ENCODE measurements at places on chromosomes 13 and 19.

GRCh38 chr13:53104136-53104535 is 75.5 kb downstream of the OLFM4 start:
- H3K27me3 ChIP-seq, result no peaks in the 10 kb centered on the region
- no peak for DNase-seq
- H3K27ac ChIP-seq, result no peak overlapping the region
- H3K4me1 ChIP-seq, result no peaks in the 10 kb centered on the region
- no peak overlapping the region for H3K4me3 ChIP-seq

DNA sequence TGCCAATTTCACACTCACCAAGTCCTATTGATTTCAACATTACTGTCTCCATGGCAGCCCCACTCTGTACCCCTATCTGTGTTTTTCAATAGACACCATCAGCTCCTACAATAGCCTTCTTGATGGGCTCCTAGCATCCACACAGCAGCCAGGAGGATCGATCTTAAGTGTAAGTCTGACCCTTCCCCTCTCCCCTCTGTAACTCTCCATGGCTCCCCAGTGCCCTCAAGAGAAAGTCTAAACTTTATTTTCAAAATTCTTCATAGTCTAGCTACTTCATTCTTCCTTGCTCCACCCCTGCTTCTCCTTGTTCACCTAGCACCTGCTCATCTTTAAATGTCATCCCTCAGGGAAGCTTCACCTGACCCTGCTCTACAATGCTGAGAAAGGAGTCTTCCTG is 30.0 kb upstream of the ZNRF4 start:
- DNase-seq, result no peak
- H3K36me3 ChIP-seq, result no peaks in the 10 kb centered on the region

DNA sequence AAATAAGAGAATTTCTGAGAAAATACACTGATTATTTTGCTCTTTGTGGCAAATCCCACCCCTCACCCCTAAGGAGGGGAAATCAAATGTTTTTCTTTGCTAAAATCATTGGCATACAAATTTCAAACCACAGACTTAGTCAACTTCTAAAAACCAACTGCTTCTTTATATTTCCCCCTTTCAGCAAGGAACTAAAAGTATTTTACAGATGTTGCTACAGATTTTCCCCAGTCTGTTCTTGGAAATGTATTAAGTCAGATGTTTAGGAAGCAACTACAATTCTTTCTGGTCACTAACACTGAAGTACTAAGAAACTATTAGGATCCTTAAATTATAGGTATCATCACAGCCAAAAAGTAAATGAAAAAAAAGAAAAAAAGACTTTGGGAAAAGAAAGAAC is 6.9 kb downstream of the MTMR6 start:
- no peak for DNase-seq
- no peaks in the 10 kb centered on the region for H3K36me3 ChIP-seq
- H3K27me3 ChIP-seq, result no peaks in the 10 kb centered on the region

GRCh38 chr13:59300355-59301173 is 863.2 kb downstream of the DIAPH3 start:
- H3K4me3 ChIP-seq, result no peak overlapping the region
- H3K27me3 ChIP-seq, result no peaks in the 10 kb centered on the region
- H3K27ac ChIP-seq, result no peak overlapping the region
- no peaks in the 10 kb centered on the region for H3K36me3 ChIP-seq

GRCh38 chr13:90896002-90896401 is 451.5 kb upstream of the MIR17HG start:
- no peak for DNase-seq
- H3K36me3 ChIP-seq, result no peaks in the 10 kb centered on the region
- H3K4me1 ChIP-seq, result no peaks in the 10 kb centered on the region
- no peak overlapping the region for H3K4me3 ChIP-seq

DNA sequence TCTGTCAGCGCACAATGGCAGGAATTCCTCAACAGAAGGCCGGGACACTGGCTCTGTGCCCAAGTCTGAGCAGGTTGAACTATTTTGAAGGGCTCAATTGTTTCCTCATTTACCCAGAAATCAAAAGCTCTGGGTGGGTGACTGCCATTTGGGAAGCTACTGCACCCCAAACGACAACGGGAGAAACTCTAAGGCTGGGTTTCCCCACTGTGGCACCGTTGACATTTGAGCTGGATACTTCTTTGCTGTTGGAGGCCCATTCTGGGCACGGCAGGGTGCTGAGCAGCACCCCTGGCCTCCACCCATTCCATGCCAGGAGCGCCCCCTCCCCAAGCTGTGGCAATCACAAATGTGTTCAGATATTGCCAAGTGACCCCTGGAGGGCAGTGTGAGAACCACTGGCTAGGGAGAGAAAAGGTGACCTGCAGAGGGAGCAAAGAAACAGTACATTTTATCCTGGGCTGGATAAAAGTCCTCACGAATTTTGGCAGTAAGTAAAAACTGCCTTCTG is 62.5 kb downstream of the RFX2 start:
- no peak overlapping the region for H3K27ac ChIP-seq
- no peaks in the 10 kb centered on the region for H3K27me3 ChIP-seq
- H3K4me3 ChIP-seq, result no peak overlapping the region
- no peaks in the 10 kb centered on the region for H3K36me3 ChIP-seq
- H3K4me1 ChIP-seq, result 0 out of 2 replicates have a peak, but pooled peaks cover 2% of the 10 kb centered on the region

DNA sequence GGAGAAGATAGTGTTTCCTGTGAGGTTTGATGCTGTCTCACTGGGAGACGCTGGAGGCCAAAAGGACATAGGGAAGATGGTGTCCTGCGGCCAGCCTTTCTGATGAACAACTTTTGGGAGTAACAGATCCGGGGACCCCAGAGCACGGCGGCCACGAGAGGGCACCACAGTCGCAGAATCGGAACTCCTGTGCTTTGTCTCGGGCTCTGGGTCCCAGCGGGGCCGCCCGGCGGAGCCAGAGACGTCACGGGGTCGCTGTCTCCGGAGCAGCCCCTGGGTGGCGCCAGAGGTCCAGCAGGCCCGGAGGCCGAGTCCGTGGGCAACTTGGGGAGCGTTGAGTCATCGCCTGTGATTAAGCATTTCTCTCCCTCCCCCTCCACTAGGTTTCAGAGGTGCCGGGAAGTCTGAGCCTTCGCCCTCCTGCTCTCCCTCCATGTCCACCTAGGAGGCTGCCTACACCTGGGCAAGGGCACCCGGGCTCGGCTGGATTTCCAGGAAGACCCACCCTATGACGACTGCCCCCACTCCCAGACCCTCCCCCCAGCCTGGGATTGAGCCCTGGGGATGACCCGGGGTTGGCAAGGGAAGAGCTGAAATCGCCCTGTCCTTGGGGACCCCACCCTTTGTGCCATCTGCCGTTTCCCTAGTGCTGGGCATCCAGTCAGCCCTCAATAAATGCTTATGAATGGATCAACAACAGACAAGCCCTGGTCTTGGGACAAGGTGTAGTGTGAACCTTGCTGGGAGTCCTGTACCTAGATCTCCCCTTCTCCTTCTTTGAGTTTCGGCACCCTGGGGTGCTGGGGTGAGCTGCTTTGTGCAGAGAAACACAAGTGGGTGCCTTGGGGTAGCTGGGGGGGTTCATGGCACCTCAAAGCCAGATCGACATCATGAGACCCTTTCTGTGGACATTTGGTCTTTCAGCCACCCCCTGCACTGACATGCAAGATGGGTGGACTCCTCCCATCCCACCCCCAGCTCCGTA is 3.4 kb downstream of the NANOS3 start:
- DNase-seq, result peak; percentile 92
- H3K27me3 ChIP-seq, result peaks cover 3% of the 10 kb centered on the region
- peak overlapping the region; percentile 12 for H3K4me3 ChIP-seq
- H3K36me3 ChIP-seq, result no peaks in the 10 kb centered on the region
- H3K4me1 ChIP-seq, result peaks cover 15% of the 10 kb centered on the region

DNA sequence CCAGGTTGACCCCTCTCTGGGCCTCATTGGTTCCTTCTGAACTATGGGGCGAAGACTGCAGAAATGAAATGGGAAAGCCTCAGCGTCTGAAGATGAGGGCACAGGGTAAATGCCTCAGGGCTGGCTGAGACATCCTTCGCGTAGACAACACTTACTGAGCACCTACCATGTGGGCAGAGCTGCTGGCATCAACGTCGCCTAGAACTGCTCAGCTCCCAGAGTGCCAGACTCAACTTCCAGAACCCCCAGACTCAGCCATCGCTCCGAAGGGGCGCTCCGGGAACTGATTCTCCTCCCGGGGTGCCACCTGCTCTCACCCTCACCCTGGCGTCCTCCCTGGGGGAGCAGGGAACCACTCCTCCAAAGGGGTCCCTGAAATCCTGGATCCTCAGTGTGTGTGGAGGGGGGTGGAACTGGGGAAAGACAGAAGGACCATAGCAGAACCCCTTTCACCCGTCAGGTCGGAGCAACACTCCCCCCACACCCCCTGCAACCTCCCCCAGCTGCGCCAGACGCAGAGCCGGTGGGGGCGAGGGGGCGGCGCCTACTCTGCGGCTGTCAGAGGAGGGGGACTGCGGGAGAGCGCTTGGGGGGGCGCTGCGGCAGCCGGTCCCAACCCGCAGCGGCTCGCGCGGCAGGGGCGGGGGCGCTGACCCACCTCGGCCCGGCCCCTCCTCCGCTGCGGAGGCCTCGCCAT is 8.2 kb upstream of the NFIC start:
- no peak overlapping the region for H3K27ac ChIP-seq
- H3K4me1 ChIP-seq, result peaks cover 4% of the 10 kb centered on the region
- no peak for DNase-seq
- H3K4me3 ChIP-seq, result no peak overlapping the region

GRCh38 chr19:36916991-36917390 is 859 bp downstream of the ZNF568 start:
- no peak overlapping the region for H3K27ac ChIP-seq
- H3K4me1 ChIP-seq, result no peaks in the 10 kb centered on the region
- H3K27me3 ChIP-seq, result no peaks in the 10 kb centered on the region
- no peak for DNase-seq
- H3K4me3 ChIP-seq, result peak overlapping the region; percentile 78

DNA sequence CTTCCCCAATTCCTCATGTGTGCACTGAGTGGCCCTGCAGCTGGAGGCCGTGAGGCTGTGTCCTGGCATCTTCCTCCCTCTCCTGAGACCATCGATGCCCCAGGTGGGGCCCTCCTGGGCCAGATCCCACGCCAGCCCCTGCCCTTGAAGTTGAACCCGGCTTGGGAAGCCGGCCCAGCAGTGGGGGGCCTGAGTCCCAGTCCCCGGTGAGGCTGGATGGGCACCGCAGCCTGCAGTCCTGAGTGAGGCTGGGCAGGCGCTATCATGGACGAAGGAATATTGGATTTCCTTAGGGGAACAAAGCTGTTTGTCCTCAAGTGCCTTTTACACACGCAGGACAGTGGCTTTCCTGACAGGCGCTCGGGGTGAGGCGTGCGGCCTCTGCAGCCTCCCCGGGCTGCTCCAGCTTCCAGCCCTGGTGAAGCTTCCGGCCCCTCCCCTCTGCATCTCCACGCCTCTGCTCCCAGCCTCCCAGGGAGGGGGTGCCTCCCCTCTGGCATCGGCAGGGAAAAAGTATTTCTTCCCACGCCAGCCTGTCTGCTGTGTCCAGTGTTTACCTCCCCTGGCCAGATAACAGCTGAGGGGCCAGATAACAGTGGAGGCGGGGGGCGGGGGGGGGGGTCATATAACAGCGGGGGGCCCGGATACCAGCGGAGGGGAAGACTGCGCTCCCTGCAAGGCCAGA is 159.5 kb downstream of the KDM4B start:
- no peaks in the 10 kb centered on the region for H3K27me3 ChIP-seq
- no peaks in the 10 kb centered on the region for H3K36me3 ChIP-seq
- H3K4me1 ChIP-seq, result peaks cover 33% of the 10 kb centered on the region
- no peak overlapping the region for H3K4me3 ChIP-seq
- no peak for DNase-seq
- H3K27ac ChIP-seq, result no peak overlapping the region

DNA sequence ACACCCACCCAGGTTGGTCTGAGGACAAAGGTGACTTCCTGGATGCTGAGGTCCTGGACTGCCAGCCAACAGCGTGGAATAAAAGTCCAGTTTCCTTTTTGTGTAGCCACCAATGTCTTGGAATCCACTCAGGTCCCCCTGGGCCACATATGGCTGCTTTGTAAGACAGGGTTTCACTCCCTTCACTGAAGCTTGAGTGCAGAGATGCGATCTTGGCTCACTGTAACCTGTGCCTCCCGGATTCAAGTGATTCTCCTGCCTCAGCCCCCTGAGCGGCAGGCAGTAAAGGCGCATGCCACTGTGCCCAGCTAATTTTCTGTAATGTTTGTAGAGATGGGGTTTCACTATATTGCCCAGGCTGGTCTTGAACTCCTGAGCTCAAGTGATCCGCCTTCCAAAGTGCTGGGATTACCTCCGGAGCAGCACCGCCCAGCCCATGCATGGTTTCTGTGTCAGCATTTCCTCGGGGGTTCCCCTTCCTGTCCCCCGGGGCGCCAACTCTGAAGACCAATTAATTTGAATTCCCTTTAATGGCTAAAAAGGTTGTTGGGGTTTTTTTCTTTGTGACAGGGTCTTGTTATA is 17.5 kb downstream of the KANK2 start:
- H3K36me3 ChIP-seq, result peaks cover 4% of the 10 kb centered on the region
- H3K4me3 ChIP-seq, result no peak overlapping the region
- no peak for DNase-seq
- H3K4me1 ChIP-seq, result no peaks in the 10 kb centered on the region
- H3K27ac ChIP-seq, result no peak overlapping the region
- H3K27me3 ChIP-seq, result no peaks in the 10 kb centered on the region

DNA sequence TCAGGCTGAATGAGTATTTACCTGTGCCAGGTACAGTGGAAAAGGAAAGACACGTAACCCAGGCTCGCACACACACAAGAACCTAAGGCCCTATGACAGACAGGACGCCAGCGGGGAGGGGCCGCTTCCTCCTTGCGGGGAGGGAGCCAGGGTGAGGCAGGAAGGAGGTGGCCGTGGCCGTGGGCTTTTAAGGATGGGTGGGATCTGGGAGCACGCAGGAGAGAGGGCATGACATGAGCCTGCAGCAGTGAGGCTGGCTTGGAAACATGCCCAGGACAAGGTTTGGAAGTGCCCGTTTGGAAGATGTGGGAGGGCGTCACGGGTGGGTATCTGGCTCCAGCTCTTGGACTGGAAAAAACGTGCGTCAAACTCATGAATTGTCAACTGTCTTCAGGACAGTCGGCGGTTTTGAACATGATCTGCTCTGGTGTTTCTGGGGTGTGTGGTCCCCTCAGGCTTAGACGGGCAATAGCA is 20.1 kb downstream of the SH3GL1 start:
- no peaks in the 10 kb centered on the region for H3K27me3 ChIP-seq
- DNase-seq, result no peak

DNA sequence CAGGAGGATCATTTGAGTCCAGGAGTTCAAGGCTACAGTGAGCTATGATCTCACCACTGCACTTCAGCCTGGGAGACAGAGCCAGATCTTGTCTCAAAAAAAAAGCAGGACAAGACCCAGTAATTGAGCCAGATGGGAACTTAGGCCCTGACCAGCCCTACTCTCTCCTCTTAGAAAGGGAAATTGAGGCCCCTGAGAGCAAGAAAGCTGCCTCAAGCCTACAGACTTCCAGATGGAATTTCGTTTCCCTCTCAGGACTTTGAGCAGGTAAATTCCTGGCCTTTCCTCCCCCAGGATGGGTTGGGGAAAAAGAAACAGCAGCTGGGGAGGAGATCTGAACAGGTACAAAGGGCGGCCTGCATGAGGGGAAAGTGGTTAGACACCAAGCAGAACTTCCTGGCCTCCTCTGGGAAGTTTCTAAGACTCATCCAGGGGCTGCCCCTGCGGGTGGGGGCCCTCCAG is 3.6 kb upstream of the BCL3 start:
- no peak overlapping the region for H3K4me3 ChIP-seq
- no peak for DNase-seq
- no peaks in the 10 kb centered on the region for H3K36me3 ChIP-seq
- peaks cover 25% of the 10 kb centered on the region for H3K27me3 ChIP-seq
- no peak overlapping the region for H3K27ac ChIP-seq

- 0 out of 2 replicates have a peak, but pooled peaks cover 2% of the 10 kb centered on the region for H3K4me1 ChIP-seq
- H3K27ac ChIP-seq, result no peak overlapping the region
- no peaks in the 10 kb centered on the region for H3K27me3 ChIP-seq
These were observed 389.5 kb downstream of the UQCRFS1 start for GRCh38 chr19:28823338-28823961.

GRCh38 chr19:13781547-13781946 is 7.3 kb downstream of the C19orf53 start:
- H3K36me3 ChIP-seq, result peaks cover 20% of the 10 kb centered on the region
- H3K27ac ChIP-seq, result no peak overlapping the region
- no peaks in the 10 kb centered on the region for H3K4me1 ChIP-seq
